Vagina (tissue), 2 donors: ENCODE measurements at places on chromosomes 2 and 18. TPM values are rescaled to one million over a fixed set of nuclear protein-coding genes. Genes with fewer than 3 reads are reported as not detected.

The GPR45 gene
- total RNA-seq = not detected

The RIT2 gene
- total RNA-seq = not detected

The RAX gene
- not detected for total RNA-seq

The SLC9A4 gene
- total RNA-seq = not detected

The HNRNPA3 gene
- 77.8 TPM for total RNA-seq

The GAL3ST2 gene
- total RNA-seq = 0.98 TPM
